ENCODE measurements at places on chromosomes 2 and 18.

GRCh38 chr2:7745369-7745768, 828.2 kb downstream of the RNF144A start:
- DNase-seq: no peak

DNA sequence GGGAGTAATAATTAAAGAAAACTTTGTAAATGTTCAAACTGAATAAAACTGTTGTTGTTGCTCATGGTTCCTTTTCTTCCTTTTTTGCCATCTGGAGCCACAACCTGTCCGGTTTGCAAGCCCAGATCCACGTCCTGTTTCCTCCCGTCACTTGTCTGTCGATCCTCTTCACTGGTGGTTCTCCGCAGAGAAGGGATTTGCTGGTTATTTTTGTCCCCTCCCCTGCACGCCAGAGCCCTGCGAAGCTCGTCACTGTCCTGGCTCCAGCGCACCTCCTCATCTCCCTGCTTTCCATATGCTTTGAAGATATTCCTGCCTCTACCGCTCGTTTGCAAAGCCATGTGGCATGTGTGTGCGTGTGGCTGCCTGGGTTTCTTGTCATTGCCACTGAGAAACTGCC, 461.4 kb downstream of the RNF144A start:
- DNase-seq: no peak

DNA sequence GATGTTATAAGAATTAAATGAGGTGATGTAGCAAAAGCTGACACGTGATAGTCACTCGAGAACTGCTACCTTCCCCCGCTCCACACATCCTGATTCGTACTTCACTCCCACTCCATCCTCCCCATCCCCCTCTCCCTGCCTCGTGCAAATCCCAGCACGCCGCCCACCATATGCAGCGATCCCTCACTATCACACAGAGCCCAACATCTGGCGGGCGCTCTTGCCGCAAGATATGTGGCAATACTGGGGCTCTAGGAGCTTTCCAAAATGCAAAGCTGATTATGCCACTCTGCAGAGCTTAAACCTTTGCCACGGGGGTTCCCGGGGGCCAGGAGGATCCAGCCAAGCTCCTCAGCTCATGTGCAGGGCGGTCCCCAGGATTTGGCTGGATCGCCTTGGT, 37.4 kb downstream of the DNMT3A start:
- DNase-seq: no peak

DNA sequence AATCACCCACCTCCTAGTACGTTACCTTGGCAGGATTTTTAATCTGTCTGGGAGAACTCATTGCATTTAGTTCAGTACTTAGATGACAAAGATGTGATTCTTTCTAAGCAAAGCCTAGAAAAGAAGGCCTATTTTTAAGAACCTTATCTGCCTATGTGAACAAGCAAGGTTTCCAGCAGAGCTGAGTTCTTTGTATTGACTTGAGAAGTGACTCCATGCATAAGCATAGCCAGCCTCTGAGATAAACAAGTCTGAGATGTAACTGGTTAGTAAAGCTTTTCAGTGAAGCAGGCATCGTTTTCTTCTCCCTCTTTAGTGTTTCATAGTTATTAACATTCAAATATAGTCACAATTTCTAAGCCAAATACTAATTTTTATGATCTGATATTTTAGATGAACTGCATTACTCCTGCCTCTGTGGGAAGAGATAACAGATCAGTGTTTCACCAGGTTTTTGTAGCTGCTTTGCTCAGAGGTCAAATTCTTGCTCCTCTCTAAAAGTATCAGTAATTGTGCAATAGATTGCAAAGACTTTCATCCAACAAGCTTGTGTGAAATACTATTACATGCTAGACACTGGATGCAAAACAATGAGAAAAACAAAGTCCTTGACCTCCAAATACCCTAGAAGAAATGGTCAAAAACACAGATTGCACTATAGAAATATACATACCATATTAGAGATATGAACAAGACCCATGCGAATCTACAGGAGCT, 107.8 kb downstream of the MBD2 start:
- DNase-seq: no peak

DNA sequence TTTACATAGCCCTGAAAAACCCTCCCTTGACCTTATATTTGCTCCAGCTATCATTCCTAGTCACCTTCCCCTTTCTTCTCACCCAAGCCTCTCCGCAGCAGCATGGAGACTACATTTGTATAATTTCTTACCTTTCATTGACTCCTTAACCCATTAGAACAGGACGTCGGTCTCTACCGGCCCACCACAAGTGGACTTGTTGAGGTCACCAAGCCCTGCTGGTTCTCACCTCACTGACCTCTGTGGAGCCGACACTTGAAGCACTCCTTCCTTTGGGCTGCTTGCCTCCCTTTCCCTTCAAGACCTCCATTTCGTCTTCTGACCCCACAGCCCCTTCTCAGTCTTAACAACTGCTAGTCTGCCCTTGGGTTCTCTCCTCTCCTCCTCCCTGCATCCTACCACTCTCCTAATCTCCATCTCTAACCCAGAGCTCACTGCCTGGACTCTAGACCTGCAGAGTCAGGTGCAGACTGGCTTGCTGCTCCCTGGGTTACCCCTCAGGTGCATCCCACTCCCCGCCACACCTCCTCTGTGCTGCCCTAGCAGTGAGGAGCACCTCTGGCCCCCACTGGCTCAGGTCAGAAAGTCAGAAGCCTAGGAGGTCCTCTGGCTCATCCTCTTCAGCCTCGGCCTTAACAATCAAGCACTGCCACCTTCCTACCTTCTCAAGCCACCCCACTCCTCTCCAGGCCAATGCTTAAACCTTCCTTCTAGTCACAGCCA, 5.3 kb upstream of the SFXN5 start:
- no peak for DNase-seq

DNA sequence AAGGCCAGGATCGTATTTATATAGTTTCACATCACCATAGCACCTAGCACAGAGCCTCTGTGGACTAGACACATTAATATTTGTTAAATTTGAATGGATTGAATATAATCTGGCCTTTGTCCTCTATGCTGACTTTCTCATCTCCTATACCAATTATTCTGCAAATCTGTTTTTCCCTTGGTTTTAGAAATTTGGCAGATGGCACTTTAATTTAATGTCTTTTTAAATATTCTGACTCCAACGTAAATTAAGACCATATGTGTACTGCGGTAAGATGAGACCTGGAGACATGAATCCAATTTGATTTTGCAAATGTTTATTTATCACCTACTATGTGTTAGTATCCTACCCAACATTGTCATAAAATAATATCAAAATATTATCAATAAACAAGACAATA, 1281.9 kb upstream of the PIK3C3 start:
- DNase-seq: no peak

GRCh38 chr2:237549643-237550415, 16.5 kb upstream of the PRLH start:
- DNase-seq: no peak

GRCh38 chr2:48320742-48321141, 209.2 kb upstream of the STON1 start:
- DNase-seq: no peak

- no peak for DNase-seq
Observed at GRCh38 chr18:76491473-76491775, 3.6 kb downstream of the ZNF516 start.
